ENCODE measurements at places on chromosomes 16 and 17. TPM values are rescaled to one million over a fixed set of nuclear protein-coding genes. Genes with fewer than 3 reads are reported as not detected.

The PRAC1 gene
- total RNA-seq, result not detected

- DNase-seq, result no peak
Observed at GRCh38 chr17:76376318-76377133, 7.9 kb upstream of the SPHK1 start.

GRCh38 chr17:42039794-42040763 is 10.3 kb downstream of the C17orf113 start:
- DNase-seq, result no peak

The TEX19 gene
- not detected for total RNA-seq

DNA sequence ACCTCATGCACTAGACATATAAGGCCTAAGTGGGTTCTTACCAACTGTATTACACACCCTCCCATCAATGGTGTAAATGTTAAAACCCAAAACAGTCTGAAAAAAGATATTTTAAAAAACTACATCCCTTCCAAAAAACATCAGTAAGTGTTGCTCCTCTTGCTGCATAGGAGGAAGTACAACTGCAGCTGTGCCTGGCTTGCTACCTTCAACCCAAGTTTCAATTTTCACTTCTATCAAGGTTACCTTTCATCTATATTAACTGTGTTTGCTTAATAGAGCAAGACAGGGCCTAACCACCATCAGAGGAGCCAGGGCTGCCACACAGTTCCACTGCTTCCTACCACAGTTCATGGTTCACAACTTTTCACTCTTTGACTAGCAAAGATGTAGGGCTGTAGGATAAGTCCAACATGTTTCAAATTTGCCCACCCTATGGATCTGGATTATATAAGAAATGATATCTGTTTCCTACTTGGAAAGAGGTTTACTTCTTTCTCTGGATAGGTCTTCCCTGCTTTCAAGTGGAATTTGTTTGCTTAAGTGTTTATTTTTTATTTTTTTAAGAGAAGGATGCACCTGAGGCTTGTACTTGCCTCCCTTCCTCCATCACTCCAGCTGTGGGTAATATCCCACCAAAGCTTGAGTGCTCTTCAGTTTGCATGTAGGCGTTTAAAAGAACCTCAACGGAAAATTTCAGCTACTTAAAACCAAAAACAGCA is 56.7 kb downstream of the GRB7 start:
- peak; percentile 59 for DNase-seq

DNA sequence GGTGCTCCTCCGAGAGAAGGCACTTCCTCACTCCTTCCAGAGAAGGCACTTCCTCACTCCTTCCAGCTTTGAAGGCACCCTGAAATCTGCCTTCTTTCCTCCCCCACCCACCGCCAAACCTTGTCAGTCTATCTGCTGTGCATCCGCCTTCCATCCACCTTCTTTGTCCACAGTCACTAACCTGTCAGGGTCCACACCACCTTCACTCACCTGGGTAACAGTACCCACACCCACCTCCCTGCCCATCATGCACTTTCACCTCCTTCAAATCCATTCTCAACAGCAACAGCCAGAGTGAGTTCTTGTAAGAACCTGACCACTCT is 5.2 kb downstream of the CCDC102A start:
- no peak for DNase-seq

The LGALS9B gene
- 0.47 TPM for total RNA-seq

- DNase-seq, result no peak
Observed at GRCh38 chr16:53429221-53429943, 4.9 kb upstream of the RBL2 start.

DNA sequence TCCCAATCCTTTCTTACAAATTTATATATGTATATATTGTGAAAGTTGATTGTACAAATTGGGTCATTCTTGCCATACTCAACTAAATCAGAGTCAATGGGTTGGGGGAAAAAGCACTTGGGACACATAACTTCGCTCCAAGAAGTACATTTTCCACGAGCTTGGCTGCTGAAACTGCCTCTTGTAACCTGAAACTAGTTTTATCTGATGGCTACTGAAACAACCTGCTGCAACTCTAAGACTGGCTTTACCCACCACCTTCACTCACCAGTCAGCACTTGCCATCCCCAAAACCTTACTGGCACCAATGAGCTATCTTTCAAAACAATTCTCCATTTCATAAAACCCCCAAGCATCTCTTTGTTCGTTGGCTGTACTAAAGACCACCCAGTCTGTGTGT is 14.5 kb upstream of the MYCBPAP start:
- DNase-seq, result no peak

DNA sequence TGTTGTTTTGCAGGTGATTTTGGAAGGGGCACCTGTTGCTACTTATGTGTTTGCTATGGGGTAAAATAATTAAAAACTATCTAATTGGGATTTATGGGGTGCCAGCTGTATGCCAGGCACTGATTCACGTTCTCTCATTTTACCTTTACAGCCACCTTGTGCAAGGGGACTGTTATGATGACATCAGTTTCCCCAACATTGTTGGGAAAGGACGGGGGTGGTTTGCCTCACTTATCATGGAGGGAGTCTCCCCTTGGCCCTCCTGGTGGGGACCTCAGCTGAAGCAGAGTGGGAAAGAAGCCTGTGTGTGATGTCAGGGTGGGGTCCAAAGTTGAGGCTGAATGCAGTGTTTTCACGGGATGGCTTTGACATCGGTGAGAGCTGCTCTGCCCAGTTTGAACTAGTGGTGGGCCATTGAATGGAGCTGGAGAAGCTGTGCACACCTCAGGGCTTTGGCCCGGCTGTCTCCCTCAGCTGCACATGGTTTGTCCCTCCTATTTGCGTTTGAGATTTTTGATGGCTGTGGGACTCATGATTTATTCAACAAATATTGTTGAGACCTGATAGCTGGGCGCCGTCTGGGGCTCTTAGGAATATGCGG is 36.1 kb downstream of the CMIP start:
- DNase-seq, result no peak

The FOXC2 gene
- total RNA-seq, result not detected

GRCh38 chr17:27466376-27466742 is 10.1 kb downstream of the KSR1 start:
- DNase-seq, result peak; percentile 43

The C16orf54 gene
- total RNA-seq, result 68.0 TPM

The DHRS7C gene
- total RNA-seq, result not detected

DNA sequence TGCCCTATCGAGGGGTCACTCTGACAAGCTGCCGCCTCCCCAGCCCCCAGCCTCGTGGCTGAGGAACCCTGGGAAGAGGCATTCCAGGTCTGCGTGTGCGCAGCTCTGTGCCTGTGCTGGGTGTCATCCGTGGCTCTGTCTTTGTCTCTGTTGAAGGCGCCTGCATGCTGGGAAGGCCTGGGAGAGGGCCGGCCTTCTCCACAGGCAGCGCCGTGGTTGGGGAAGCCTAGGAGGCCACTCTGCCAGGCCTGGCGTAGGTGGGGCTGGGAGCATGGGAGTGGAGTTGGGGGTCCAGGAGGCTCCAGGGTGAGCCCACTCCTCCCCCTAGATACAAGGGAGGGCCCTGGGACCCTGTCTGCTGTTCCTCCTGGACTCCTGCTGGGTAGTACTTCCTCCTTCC is 3.3 kb downstream of the NHERF2 start:
- no peak for DNase-seq

DNA sequence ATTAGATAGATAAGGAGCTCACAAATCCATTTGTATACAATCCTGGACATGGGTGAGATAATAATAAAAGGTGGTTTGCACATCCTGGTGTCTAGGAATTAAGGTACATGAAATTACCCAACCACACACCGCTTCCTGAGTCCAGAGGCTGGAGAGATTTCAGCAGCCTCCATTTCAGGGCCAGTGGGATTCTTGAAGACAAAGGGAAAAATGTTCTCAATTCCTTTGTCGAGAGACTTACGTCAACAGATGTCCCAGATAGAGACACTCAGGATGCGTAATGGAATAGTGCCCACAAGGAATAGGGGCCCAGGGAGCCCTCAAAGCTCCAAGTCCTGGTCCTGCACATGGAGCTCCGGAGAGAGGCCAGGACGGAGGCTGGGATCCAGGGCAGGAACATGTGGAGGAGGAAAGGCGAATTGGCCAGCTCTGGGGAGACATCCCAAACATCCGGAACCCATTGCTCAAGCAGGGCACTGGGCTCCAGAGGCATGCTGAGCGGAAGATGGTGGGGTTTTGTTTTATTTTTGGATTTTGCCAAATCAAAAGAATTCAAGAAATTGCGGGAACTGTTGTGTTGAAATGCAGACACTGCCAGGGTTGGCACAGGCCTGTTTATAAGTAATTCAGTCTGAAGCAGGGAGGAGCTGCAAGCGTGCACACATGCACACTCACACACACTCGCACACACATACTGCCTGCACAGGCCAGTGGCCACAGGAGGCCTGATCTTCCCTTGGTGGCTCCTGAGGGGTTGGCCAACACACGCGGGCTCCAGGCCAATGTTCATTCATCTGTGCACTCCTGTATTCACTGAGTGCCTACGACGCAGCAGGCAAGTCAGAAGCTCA is 97.2 kb downstream of the NOG start:
- no peak for DNase-seq

- DNase-seq, result no peak
Observed at GRCh38 chr17:74623693-74624093, at the start of gene CD300E. CD300E (minus strand) TSS chr17:74623738; CDS start chr17:74623621, 117 bp downstream.

The PDIA2 gene
- not detected for total RNA-seq

DNA sequence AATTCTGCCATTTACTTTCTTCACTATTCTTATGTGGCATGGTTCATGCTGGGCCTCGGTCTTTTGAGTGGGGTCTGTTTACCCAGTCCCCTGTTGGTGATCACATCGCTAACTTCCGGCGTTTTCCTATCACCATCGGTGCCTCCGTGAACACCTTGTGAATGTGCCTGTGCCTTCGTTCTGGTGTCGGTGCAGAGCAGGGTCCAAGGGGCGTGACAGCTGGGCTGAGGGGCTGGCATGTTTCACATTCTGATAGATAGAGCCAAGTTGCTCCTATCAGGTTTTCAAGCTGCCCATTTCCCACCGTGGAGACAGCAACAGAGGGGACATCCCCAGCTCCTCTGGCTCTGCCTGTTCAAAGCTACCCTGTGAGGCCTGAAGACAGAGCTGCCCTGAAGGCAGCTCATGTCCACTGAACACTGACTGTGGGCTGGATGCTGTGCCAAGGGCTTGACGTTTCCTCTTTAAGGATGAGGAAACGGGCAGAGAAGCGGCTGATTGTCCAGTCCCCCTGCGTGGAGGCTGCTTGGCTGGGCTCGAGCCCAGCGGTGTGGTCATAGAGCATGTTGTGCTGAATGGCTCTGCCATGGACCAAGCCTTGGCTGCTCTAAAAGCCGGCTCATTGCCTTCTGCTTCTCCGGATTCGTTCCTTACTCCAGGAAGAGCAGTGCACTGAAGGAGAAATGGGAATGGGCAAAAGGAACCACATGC is 17.0 kb downstream of the DHODH start:
- no peak for DNase-seq

- peak; percentile 58 for DNase-seq
Observed at GRCh38 chr16:69563605-69564580, 1.9 kb upstream of the NFAT5 start.

GRCh38 chr17:63503341-63503705 is 19.8 kb upstream of the KCNH6 start:
- DNase-seq, result no peak

DNA sequence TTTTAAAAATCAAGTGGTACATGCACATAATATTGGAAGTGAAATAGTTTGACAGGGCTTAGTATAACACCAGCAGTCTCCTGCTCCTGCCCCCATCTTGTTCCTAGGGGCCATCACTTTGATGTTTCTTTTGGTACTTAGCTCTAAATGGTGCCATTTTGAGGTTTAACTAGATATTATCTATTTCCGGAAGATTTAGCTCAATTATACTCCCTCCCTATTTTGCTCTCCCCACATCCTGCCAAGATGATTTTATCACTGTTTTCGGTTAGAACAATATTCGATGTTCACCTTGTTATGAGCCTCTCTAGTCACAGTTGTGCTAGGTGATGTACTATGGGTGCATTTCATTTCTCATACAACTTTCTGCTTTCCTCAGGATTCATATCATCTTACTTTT is 20.0 kb upstream of the SLC35G3 start:
- peak; percentile 78 for DNase-seq

- DNase-seq, result no peak
Observed at GRCh38 chr17:79593205-79593604, 17.6 kb downstream of the RBFOX3 start.

The RNF227 gene
- 4.2 TPM for total RNA-seq

GRCh38 chr17:19939993-19940721 is 37.5 kb downstream of the AKAP10 start:
- DNase-seq, result no peak

DNA sequence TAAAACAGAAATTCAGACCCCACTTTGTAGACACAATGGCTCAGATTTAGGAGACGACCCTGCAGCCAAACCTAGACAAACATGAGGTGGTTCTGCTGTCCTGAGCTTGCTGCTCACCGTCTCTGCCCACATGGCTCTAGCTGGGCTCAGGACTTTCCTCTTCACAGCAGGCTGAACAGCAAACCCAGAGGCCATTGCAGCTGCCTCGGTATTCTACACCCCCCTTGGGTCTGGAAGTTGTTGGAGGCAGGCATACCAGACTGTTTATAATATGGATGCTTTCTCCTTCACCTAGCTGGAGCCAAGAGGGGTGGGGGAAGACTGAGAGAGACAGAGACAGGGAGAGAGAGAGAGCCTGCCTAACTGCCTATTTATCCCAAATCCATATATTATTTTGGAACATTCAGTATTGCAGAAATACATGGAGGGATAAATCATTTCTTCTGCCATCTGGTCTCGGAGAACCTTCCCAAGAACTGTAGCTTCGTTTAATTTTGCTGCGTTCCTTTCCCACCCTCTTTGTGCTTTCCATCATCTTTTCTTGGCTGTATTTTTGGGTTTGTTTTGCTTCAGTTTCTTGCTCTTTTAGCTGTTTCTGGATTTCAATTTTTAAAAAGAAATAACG is 628.2 kb upstream of the RBFOX1 start:
- no peak for DNase-seq

DNA sequence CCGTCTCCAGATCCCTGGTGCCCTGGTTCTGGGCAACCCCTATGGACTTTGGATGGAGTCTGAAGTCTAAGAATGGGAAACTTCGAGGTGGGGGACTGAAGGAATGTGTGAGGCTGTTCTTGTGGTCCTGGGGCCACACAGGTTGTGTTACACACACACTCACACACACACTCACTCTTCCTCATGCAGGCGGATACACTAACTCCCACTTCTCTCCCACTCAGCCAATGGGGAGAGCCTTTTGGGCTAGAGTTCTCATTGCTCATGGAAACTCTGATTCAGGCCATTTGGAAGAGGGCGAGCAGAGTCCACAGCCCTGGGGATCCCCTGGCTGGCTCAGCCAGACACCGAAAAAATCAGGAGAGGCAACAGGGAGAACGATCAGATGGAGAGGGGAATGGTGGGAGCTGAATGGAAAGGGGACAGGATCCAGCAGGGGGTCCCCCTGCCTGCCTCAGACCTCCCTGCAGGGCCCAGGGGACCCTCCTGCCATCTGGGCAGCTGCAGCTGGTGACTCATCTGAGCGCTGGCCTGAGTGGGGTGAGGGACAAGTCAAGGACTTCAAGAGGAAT is 9.1 kb downstream of the IGFBP4 start:
- no peak for DNase-seq

The SCNN1B gene
- total RNA-seq, result not detected

DNA sequence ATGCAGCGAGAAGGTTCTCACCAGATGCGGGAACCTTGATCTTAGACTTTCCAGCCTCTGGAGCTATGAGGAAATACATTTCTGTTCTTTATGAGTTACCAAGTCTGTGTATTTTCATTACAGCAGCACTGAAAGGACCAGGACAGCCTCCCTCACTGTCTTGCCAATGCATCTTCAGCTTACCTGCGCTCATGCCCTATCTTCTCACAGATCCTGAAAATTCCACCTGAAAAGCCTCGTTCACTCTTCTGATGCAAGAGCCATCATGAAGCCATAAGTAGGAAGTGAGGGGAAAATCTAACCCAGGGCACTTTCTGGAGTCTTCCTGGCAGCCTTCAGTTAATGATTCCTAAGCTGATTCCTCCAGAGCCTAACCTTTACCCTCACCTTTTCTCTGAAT is 194.0 kb downstream of the SALL1 start:
- DNase-seq, result no peak

Measured in activated CD8-positive, alpha-beta T cell treated with anti-CD3 and anti-CD28 coated beads, Interleukin-2, amount 10 ng/mL, durations not matched to agents 7 days and 5 days (primary cell).